ENCODE measurements at places on chromosomes 1 and 21. TPM values are rescaled to one million over a fixed set of nuclear protein-coding genes. Genes with fewer than 3 reads are reported as not detected.

The DCDC2B gene
- total RNA-seq = not detected

The SLAMF9 gene
- not detected for total RNA-seq

The APCS gene
- total RNA-seq = not detected

The KRTAP19-8 gene
- not detected for total RNA-seq

The PPM1J gene
- total RNA-seq = 0.37 TPM

The S100A14 gene
- 8.1 TPM for total RNA-seq

The BGLAP gene
- 0.42 TPM for total RNA-seq

The NPL gene
- 10.5 TPM for total RNA-seq

The CHIT1 gene
- total RNA-seq = 0.11 TPM

The HTR6 gene
- total RNA-seq = not detected

The AGMAT gene
- 0.48 TPM for total RNA-seq

The LCE2A gene
- total RNA-seq = not detected

The UBL4B gene
- not detected for total RNA-seq

The PLCH2 gene
- 7.0 TPM for total RNA-seq

The SAMD13 gene
- 8.1 TPM for total RNA-seq

The WNT9A gene
- total RNA-seq = 2.7 TPM

The GSTM4 gene
- 12.4 TPM for total RNA-seq

The AMPD1 gene
- 1.9 TPM for total RNA-seq

The GNAT2 gene
- total RNA-seq = not detected

The TMEM69 gene
- 24.7 TPM for total RNA-seq

The CR1L gene
- total RNA-seq = 1.7 TPM

The NOS1AP gene
- 2.0 TPM for total RNA-seq

The GSTM1 gene
- not detected for total RNA-seq

The KRTAP19-3 gene
- not detected for total RNA-seq

The COL6A2 gene
- total RNA-seq = 1,109 TPM

The PCP4L1 gene
- total RNA-seq = 22.8 TPM

The ZSCAN20 gene
- total RNA-seq = 11.6 TPM

The ZNF648 gene
- total RNA-seq = 0.11 TPM

The RNF11 gene
- 130 TPM for total RNA-seq

The ZBTB48 gene
- 19.6 TPM for total RNA-seq

The FCAMR gene
- total RNA-seq = not detected

The SUSD4 gene
- total RNA-seq = 6.3 TPM

The BNIPL gene
- 10.9 TPM for total RNA-seq

The ACTL8 gene
- not detected for total RNA-seq

The TRNP1 gene
- total RNA-seq = 7.1 TPM

The AIM2 gene
- total RNA-seq = 3.0 TPM

The ADAMTS5 gene
- 59.2 TPM for total RNA-seq

The PTBP2 gene
- total RNA-seq = 197 TPM

The SLC16A4 gene
- 15.4 TPM for total RNA-seq

The OR2T2 gene
- total RNA-seq = not detected

The ARHGEF2 gene
- total RNA-seq = 63.3 TPM

The S100A7 gene
- not detected for total RNA-seq

The KLHDC7A gene
- 3.3 TPM for total RNA-seq

The TEKT2 gene
- 0.37 TPM for total RNA-seq

The KCNJ15 gene
- 11.4 TPM for total RNA-seq

The LENEP gene
- not detected for total RNA-seq

Measured in urinary bladder (tissue), 4 donors.